CD4-positive, alpha-beta T cell treated with Interleukin-21 for 1 hour (primary cell): ENCODE measurements at places on chromosomes 3 and 15.

GRCh38 chr15:75368689-75369239 lies 357 bp upstream of the MAN2C1 start:
- DNase-seq: peak; percentile 50

GRCh38 chr15:100667405-100668347 lies 65.3 kb downstream of the ASB7 start:
- no peak for DNase-seq

- no peak for DNase-seq
Observed at GRCh38 chr3:101903451-101903871, 54.1 kb downstream of the NFKBIZ start.

GRCh38 chr3:46395766-46396530 lies 10.9 kb downstream of the CCR5AS start:
- no peak for DNase-seq

GRCh38 chr3:53890726-53891475 lies 758 bp downstream of the SELENOK start:
- DNase-seq: peak; percentile 76

- no peak for DNase-seq
Observed at GRCh38 chr3:13424865-13425617, 4.9 kb upstream of the NUP210 start.

DNA sequence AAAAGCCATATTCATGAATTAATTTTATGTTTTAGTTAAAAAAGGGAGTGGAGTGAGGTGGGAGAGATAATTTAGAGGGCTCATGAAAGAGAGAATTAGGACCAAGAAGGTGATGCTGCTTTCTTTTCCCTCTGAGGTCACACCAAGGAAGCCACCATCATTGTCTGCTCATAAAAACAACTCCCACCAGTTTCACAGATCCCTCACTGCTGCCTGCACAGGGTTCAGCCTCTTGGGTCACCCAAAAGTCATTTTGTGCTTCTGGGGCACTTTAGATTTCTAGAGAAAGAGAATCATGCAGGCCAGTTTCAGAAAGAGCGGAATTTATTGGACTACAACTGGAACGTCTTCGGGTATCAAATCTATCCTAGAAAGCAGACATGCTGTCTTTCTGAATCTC lies 241.4 kb upstream of the EOMES start:
- DNase-seq: no peak

DNA sequence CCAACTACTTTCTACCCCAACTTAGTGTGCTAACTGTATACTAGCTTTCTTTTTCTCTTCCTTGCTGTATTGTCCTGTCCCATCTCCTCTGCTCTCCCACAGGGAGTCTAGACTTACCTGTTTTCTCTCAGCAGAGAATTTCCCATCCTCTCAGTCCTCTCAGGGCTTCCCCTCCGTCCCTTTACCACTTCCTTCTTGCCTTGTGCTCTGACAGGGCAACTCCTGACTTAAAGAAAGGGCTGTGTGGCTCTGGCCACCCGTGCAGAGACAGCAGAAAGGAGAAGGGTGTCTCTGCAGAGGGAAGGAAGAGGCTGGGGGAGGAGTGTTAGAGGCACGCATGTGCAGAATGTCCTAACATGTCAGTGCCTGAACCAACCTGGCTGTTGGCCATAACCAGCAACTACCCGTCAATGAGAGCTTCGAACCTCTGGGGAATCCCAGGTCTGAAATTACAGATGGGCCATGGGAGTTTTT lies at the start of gene GCSAM:
GCSAM (minus strand) TSS at position 274 of the 474 bp plus-strand sequence; CDS start at position 146, 128 bp downstream.
- peak; percentile 89 for DNase-seq

DNA sequence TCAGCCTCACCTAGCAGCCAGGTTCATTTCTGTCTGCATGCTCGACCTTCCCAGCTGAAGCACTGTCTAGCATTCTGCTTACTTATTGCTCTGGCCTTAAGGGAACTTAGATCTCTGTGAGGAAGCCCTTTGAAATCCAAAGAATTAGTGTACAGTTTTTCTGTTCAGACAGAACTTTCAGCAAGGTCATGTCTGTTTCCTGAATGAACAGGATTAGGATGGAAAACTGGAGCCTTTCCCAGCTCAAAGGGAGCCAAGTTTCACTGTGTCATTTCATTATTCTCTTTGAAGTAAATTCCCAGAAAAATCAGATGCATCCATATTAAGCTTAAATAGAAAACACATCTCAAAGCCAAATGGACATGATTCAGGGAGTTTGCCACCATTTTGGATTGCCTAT lies 457.3 kb upstream of the KCNMB2 start:
- no peak for DNase-seq

GRCh38 chr15:88019656-88020055 lies 236.9 kb downstream of the NTRK3 start:
- DNase-seq: no peak

DNA sequence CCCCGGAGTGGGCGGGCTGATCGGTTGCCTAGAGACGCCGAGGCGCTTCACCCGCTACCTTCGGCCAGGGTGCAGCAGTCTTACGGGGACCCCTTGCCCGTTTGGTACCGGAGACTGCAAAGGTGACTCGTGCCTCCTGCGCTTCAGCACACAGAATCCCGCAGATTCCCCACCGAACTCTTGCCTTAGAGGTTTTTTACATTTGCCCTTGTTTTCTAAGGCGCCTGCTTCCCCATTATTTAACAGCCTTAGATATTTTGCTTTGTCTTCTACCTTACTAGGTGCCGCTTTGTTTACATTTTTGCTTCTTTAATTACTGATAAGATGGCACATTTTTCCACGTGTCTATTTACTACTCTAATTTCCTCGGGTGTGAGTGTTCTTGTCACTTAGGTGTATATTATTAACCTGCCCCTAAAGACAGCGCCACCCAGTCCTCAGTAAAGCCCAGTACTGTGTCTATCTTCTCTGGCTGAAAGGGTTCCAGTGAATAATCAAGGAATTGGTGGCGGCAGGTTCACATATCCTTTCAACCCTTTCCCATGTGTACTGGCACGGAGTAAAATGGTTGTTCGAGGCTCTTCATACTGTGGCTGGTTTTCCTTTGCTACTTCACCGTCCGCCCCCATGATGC lies 573 bp upstream of the CEP152 start:
- DNase-seq: no peak

DNA sequence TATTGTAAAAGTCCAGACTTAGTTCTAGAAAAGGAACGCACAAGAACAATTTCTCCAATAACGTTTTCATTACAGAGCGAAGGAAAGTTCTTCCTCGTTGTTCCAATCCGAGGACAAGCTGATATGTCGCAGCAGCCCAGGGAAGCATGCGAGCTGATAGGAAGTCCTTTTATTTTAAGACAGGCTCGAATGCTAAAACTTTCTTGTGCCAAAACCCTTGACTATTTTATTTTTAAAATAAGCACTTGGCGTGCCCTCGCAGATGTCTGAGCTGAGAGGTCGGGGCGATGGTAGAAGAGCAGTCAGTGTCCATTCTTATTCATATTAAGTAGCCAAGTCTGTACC lies 433 bp upstream of the MITF start:
- DNase-seq: no peak

DNA sequence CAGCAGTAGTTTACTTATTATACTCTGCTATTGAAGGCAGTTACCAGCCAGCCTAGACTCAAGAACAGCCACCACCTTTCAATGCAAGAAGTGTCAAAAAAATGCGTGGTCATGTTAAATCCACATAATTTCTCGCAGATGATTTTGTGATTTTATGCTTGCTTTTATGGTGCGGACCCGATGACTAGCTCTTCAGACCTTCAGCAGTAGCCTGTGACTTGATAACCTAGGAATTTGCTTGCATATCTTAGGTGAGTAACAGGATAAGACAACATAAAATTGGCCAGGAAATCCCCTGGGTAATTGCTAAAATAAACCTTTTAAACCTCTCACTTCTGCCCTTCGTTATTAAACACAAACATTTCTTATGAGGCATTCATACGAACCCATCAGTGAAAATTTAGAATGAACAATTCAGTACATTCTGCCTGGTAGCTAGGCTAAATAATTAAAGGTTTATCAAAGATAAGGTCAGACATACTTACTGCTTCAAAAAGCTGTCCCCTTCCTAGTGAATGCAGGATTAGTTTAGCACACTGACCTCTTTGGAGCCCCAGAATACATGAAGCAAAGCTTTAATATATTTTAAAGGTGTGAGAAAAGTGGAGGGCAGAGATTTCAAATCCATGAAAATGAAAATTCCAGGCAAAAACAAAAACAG lies 798.8 kb downstream of the OTOL1 start:
- no peak for DNase-seq

GRCh38 chr3:30098653-30099455 lies 507.5 kb upstream of the TGFBR2 start:
- no peak for DNase-seq

DNA sequence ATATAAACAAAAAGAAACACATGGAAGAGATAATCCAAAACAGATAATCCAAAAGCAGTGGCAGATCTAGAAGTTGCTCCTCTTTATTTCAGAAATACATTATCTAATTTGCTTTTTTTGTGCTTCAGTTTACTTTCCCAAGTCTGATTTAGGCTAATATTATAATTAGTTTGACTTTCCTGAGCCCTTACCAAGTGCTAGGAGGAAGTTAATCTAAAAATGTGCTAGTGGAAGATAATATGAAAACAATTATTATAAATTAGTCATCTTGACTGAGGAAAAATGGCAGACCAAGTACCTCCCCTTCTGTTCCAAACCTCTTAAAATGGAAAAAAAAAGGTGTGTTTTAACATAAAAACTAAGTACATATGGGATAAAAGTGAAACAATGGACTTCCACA lies 17.5 kb downstream of the SLC9A9 start:
- DNase-seq: no peak

GRCh38 chr15:85028416-85028815 lies 46.8 kb downstream of the PDE8A start:
- DNase-seq: no peak

GRCh38 chr15:68298336-68298735 lies 20.8 kb downstream of the FEM1B start:
- no peak for DNase-seq

DNA sequence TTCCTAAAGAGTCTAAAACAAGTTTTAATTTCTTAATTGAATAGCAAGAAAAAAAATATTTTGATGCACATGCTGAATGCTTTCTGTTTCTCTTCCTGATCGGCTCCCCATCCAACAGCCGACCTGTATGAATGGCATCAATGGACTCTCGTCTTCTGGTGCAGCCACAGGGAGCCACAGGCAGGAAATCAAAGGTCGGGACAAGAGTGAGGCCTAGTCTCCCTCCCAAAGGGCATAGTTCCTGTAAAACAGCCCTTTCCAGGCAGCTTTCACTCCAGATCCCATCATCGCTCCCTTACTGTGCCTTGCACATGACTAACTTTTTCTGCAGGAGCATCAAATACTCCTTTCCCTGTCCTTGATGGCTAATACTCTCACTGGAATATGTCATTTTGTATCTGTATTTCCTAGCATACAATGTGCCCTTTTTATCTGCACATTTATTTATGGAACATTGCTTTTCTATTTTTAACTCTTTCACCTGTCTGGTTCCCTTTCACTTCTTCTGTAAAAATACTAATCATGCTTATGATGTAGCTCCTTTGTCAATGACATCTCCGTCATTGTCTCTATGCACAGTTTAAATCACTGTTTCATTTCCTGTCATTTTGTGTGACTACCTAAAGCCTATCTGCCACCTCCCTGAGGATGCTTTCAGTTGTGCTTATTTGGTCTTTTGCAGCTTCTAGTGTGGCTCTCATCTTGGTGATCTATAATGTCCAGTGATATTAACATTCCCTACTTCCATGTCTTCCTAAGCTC lies 326.2 kb downstream of the CTNNB1 start:
- no peak for DNase-seq

DNA sequence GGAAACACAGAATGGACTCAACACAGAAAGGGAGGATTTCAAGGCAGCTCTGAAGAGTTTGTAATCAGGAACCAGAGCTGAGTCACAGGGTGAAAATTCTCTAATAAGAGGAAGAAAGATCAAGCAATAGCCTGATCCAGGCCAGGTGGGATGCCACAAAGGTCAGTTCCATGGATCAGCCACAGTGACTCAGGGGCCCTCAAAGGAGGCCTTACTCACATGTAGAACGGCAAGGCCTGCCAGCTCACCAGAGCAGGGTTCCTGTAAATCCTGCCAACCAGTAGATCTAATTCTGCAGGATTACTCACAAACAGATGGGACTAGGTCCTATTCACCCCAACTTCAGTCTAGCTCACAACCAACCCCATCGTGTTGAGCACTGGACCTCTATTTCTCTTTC lies 78.3 kb upstream of the PPP2R3A start:
- no peak for DNase-seq

- no peak for DNase-seq
Observed at GRCh38 chr3:41898631-41899030, 63.3 kb downstream of the ULK4 start.

- no peak for DNase-seq
Observed at GRCh38 chr15:65851981-65852380, 17.3 kb upstream of the RAB11A start.

- no peak for DNase-seq
Observed at GRCh38 chr3:74059923-74060600, 435.3 kb upstream of the PDZRN3 start.

GRCh38 chr3:189967254-189967865 lies 153.3 kb downstream of the P3H2 start:
- peak; percentile 56 for DNase-seq

- no peak for DNase-seq
Observed at GRCh38 chr15:60392986-60393790, 4.6 kb downstream of the ANXA2 start.

DNA sequence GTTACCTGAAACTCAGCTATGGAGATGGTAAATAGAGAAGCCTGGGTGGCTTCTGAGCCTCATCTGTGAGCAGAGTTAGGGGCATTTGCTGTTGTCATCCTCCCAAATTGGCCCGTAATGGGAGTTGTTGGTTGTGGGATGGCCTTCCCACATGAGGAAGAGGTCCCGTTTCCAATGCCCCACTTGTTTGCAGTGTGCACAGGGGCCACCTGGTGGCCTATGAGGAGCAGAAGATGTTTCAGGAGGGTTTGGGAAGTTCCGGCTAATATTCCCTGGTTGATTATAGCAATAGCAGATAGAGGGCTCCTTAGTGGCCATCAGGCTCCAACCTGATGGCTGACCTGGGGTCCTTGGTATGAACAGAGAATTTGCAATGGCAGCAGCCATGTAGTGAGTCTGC lies 1546.5 kb downstream of the OTOL1 start:
- no peak for DNase-seq

- DNase-seq: no peak
Observed at GRCh38 chr3:72739531-72740466, 108.4 kb downstream of the SHQ1 start.

DNA sequence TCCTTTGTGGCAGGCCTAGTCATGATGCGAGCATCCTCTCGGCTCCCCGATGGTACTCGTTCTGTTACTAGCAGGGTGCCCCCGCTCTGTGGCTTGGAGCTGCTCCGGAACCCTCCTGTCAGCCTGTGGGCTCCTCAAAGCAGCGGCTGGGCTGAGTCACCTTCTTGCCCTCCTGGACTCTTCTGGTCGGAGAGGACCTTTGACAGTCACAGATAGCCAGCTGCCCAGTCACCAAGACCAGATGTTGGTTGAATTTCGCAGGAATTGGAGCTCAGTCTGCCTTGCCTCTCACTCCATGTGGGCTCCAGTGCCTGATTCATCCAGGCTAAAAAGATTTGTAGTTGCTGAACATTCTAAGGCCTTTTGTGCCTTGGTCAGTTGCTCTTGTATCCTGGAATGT lies 94.5 kb downstream of the CHCHD6 start:
- no peak for DNase-seq

- no peak for DNase-seq
Observed at GRCh38 chr3:55160241-55160983, 232.6 kb upstream of the LRTM1 start.

GRCh38 chr15:83477172-83477807 lies 30.1 kb downstream of the SH3GL3 start:
- DNase-seq: no peak

GRCh38 chr15:85706779-85707518 lies 87.8 kb downstream of the KLHL25 start:
- peak; percentile 87 for DNase-seq
